ENCODE measurements at places on chromosomes 6 and 20.

DNA sequence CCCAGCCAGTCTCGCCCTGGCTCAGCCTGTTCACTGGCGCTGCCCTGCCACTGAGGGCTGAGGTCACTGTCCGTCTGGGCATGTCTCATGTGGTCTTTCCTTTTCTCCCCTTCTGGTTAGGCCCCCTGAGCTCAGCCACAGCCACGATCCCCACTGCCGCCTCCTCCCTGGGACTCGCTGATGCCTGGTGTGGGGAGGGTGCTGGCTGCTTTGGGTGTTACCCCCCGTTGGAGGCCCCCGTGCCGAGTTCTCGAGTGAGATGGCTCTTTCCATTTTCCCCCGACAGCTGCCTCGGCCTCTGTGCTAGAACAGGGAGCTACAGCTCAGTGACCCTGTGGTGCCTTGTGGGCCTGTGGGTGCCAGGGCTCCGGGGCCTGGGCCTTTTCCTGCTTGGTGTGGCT is 14.9 kb upstream of the TCFL5 start:
- DNase-seq = no peak

- no peak for DNase-seq
These were observed 862.8 kb upstream of the CITED2 start for GRCh38 chr6:140237251-140237650.

- no peak for DNase-seq
These were observed 53.0 kb downstream of the HLA-A start for GRCh38 chr6:29995340-29995777.

GRCh38 chr6:111087871-111088667 is 766 bp downstream of the SLC16A10 start:
- DNase-seq = peak; percentile 10

DNA sequence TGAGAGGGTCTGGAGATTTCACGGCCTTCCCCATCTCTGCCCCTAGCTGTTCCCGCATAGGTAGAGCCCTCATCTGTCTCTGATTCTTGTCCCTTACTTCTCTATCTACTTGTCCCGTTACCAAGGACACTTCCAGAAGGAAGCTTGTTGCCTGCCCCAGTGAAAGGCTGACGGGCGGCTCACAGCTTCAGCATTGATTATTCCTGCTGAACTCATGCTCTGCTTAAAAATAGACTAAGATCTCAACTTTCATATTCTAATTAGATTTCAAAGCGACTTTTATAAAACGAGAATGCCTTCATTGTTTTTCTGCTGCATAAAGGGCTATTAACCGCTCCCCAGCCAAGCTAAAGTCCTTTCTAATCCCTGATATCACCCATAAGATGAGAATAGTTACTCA is 31.1 kb upstream of the MAFB start:
- DNase-seq = no peak

DNA sequence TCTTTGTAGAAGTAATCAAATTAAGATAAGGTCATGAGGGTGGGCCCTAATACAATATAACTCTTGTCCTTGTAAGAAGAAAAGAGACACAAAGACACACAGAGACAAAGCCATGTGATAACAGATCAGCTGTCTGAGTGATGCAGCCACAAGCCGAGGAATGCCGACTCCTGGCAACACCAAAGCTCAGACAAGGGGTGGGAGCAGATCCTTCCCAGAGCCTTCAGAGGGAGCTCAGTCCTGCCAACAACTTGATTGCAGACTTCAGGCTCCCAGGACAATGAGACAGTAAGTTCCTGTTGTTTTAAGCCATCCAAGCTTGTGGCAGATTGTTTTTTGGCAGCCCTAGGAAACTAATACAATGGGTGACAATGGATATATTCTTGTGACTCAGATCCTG is 325.0 kb upstream of the AGPAT4 start:
- no peak for DNase-seq

DNA sequence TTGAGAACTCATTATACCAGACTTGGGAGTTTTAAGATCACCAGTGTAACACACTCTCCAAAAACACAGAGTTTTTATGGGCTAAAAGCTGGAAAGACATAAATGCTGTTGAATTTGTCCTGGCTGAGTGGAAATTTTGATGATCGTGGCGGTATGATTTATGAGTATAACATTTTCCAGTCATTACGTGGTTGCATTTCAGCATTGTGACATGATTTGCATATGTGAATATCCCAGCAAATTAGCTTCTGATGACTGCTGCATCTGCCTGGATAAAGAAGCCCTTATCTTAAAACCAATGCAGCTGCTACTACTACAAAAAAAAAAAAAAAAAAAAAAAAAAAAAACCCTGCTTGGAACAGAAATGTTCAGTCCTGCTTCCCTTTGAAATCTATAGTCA is 850.9 kb downstream of the TFAP2A start:
- DNase-seq = no peak

DNA sequence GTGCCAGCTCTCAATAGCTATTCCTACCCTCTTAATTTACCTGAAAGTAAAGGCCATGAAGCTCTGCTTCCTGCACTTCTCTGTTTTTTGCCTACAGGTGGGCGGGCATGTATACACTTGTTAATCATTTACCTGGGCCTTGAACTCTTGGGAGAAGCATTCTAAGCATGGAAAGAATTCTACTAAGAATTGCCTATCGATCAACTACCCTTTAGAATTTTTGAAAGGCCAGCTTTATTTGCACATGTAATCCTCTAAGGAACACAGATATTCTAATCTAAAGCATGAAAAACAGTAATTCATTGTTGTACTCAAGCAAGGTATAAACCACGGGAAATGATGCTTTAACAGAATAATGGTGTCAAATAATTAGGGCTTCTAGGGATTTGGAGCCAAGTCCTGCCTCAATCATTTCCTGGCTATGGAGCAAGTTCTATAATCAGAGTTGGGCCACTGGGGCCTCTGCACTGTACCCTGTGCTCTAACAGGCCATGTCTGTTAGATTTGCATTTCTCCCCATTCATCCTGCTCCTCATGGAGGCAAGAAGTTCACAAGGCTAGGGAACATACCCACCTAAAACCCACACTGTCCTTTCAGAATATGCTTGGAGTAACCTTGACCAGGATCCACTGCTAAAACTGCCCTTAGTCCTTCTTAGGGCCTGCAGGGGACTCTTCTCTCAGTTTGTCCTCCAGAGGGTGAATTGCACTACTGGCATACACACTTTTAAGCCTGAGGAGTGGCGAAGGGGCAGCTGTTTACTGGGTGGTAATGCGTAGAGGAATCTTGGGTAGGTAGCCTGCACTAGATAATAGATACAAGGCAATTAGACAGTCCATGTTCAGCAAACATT is 276.4 kb upstream of the JAG1 start:
- DNase-seq = no peak

- DNase-seq = no peak
These were observed 4.7 kb downstream of the ADRM1 start for GRCh38 chr20:62307226-62308101.

- DNase-seq = no peak
These were observed 11.1 kb upstream of the SLC16A10 start for GRCh38 chr6:111076024-111076695.

- no peak for DNase-seq
These were observed 128.9 kb downstream of the ELOVL4 start for GRCh38 chr6:79818471-79818870.

DNA sequence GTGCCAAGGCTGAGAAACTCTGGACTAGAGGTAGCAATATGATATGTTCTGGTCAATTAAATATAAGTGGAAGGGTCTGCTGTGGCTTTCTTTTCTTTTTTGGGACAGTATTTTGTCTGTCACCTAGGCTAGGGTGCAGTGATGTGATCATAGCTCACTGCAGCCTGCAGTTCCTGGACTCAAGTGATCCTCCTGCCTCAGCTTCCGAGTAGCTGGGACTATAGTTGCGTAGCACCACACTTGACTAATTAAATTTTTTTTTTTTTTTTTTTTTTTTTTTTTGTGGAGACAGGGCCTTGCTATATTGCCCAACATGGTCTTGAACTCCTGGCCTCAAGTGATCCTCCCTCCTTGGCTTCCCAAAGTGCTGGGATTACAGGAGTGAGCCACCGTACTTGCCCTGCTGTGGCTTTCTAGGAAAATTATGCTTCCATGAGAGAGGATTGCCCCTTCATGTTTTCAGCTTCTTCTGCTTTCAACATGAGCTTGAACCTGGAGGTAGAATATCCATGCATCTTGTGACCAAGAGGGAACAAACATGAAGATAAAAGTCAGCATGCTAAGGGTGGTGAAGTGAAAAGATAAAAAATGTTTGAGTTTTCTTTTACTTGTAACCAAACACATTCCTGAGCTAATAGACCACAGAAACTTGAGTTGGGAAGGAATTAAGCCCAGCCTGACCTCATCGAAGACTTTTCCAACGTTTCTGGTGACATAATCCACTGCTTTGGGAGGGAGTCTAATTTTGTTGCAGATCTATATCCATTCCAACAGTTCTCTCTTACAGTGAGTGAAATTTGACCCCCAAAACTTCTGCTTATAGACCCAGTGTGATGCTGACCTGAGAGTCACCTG is 75.1 kb downstream of the CARMIL1 start:
- DNase-seq = no peak

DNA sequence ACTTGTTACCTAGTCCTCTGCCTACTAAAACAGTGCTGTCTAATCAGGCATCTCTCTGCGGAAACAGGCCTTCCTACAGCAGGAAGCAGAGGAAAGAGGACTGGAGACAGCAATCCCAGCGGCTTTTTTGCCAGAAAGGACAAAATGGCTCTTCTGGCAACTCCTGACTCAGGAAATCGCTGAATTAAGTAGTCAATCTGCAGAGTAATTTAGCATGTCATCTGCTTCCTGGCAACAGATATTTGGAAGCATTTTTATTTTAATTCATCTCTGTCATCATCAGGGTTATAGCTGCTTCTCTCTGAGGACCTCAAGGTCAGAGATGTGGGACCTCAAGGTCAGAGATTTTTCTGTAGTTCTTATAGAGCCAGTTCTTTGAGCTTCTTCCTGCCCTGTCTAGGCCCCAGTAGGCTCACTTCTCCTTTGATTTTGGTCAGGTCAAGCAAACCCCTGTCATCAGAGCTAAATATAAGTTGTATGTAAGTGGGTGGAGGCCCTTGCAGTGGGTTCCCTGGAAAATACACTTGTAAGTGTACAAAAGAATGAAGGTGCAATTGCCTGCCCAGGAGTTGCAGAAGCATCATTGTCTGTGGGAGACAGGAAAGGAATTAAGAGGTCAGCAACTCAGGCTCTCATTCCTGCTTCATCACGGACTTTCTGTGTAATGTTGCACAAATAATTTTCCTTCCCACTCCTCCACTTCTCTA is 229.4 kb downstream of the ALDH8A1 start:
- no peak for DNase-seq

- no peak for DNase-seq
These were observed 596.0 kb downstream of the EPM2A start for GRCh38 chr6:145139140-145139850.

GRCh38 chr20:31572042-31572700 is 32.9 kb upstream of the ID1 start:
- DNase-seq = peak; percentile 56

- DNase-seq = no peak
These were observed 53.0 kb upstream of the MLIP start for GRCh38 chr6:54058236-54058635.

DNA sequence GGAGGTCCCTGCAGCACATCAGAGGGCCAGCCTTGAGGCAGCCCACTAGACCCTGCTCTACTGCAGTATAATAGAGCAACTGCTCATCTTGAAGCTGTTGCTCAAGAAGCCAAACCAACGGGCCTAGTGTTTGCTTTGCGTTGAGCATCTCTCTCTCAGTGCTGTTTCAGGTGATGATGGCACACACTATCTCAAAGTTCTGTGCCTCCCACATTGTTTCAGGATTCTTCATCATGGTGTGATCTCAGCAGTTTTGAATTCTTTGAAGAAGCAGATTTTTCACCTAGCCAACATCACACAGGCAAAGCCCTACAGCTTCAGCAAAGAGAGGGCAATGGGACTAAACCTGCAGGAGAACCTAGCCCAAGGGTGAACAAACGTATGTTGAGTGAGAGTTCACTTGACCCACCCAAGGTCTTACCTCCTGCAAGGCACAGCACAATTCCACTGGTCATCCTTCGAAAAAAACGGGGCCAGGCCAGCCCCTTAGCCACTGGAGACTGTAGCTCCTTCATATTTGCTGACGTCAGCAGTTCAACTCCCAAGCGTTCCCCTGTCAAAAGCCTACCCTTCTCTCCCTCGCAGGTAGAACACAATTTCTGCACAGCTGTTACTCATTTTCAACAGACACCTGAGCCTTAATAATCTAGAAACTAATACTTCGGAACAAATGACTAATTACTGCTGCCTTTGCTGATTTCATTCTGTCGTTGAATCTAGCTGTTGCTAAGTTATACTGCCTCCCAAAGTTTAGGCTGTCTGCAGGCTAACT is 15.8 kb downstream of the MYB start:
- DNase-seq = no peak

Data from NCI-H2171 (cell line).